SIG-M5 (cell line): ENCODE measurements at places on chromosomes 1 and 21.

DNA sequence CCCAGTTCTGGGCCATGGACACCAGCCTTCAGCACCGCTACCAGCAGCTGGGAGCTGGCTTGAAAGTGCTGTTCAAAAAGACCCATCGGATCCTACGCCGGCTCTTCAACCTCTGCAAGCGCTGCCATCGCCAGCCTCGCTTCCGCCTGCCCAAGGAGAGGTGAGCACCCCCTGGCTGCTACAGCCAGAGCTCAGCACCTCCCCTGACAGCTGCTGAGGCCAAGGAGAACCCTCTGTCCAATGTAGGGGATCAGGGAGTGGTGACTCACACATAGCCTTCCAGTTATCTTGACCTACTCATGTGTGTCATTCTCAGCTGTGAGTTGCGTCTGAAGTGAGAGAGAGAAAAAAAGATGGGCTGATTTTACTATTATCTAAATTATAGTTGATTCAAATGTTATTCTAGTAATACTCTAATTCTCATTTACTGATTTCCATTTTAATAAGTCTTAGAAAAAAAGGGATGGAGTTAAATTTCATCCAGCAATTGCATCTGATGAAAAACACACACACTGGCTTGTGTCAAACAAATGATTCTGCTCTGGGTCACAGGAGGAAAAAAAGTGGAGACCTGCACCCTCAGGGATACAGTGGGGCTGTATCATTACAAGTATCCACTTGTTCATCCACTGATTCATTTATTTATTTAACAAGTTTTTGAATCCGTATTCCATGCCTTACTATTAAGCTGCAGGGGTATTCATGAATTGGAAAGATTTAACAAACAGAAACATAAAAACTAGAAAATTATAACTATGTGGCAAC lies 108.0 kb downstream of the BRINP2 start:
- no peak for DNase-seq

DNA sequence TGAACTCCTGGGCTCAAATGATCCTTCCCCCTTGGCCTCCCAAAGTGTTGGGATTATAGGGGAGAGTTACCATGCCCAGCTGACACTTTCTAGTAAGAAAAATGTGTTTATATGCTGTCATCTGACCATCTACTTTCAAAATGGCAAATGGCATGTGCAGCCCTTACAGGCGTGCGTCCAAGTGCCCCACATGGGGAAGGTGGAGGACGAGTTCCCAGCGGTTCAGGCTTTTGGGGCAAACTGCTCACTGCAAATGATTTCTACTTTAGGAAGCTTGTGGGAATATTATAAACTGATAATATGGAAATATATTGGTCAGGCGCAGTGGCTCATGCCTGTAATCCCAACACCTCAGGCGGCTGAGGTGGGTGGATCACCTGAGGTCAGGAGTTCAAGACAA lies 41.5 kb upstream of the NADK start:
- DNase-seq: no peak

- no peak for DNase-seq
Measured at GRCh38 chr1:205922806-205923205, 20.4 kb downstream of the SLC26A9 start.

- DNase-seq: no peak
Measured at GRCh38 chr1:37741130-37741529, 23.8 kb downstream of the EPHA10 start.

GRCh38 chr1:54748094-54748835 lies 16.1 kb downstream of the PARS2 start:
- no peak for DNase-seq

GRCh38 chr1:172510479-172510878 lies 22.5 kb upstream of the SUCO start:
- no peak for DNase-seq

DNA sequence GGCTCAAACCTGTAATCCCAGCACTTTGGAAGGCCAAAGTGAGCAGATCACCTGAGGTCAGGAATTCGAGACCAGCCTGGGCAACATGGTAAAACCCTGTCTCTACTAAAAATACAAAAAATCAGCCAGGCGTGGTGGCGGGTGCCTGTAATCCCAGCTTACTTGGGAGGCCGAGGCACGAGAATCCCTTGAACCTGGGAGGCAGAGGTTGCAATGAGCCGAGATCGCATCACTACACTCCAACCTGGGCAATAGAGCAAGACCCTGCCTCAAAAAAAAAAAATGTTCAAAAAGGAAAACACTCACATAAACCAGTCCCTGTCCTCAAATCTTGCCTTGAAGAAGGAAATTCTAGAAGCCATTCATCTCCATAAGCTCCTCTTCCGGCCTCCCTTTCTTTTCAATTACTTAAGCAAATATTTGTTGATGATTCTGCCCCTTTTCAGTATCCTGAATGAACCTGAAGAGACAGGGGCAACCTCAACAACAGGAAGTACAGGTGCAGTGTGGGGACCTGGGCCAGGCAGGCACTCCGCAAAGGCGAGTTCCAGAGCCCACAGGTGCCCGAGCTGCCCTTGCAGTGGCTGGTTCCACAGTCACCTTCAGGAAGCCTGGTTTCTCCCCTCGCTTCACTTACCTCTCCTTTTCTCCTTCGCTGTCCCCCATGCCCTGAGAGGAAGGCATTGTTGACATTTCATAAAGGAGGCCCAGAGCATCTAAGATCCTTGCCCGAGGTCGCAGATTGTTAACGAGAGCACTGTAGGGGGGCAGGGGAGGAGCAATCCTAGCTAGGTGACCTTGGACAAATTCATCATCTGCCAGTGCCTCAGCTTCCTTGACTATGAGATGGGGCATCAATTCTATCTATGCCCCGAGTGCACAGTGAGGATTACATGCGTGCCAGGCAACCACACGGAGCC lies 8.9 kb upstream of the LEFTY1 start:
- DNase-seq: no peak

GRCh38 chr1:194830387-194830786 lies 1644.0 kb upstream of the B3GALT2 start:
- DNase-seq: no peak

GRCh38 chr1:212437179-212437798 lies 4.6 kb downstream of the NENF start:
- DNase-seq: no peak

DNA sequence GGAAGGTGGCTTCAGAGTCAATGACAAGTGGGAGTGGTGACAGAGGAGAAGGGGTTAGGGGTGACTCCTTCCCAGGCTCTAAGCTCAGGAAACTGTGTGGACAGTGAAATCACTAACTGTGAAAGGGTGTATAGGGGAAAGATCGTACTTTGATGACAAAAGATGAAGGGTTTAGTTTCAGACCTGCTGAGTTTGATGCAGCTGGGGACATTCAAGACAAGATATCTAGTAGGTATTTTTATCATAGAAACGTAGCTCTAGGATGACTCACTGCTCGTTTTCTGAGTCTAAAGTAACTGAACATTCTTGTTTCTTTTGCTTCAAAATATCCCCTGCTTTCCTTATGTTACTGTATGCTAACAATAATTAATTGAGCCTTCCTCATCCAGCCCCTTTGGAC lies 149.0 kb downstream of the PCP4 start:
- no peak for DNase-seq

- no peak for DNase-seq
Measured at GRCh38 chr1:61955261-61955660, 213.0 kb downstream of the PATJ start.

DNA sequence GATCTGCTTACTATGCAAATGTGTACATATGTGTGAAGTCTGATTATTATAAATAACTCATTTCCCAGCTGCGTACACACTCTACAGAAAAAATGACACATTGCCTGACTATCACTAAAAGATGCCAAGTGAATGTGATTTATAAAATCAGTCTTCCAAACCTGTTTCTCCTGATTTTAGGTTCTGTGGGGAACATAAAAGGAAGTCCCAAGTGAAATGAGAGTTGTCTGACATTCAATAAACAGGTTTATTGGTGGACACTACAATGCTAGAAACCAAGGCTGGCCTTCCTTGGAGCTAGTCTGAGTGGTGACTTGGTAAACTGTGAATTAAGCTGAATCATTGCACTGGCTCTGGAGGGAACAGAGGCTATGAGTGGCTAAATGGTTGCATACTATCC lies 287.9 kb upstream of the ESRRG start:
- no peak for DNase-seq

DNA sequence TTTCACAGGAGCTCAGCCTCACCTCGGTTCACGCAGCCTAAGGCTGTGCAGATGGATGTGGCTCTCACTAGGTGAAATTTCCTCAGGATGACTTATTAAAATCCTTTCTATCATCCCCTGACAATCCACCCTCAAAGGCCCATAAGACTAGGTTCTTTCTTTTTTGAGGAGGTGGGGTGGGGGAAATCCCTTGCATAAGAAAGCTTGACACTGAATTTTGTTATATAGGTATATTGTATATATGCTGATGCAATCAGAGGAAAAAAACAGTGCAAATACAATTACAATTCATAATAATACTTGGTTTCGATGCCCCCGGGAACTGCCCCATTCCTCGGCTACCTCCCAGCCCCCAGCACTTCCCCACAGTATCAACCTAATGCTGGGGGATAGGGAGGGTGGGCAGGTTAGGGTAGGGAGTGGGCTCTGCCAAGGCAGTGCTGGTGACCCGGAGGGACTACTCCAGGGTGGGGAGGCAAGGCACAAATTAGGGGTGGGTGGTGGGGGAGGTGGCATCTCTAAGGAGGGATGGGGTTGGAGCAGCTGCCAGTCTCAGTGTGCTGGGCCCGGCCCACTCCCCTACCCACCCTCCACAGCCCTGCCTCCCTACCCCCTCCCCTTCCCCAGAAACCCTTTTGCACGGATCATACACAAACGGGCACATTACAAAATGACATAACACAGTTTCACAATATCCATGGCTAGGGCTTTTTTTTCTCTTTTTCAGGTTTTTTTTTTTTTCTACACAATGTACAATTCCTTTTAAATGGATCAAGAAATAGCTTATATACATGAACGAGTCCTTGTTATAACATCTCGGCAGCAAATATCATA lies 30.9 kb downstream of the SLC27A3 start:
- DNase-seq: no peak

- no peak for DNase-seq
Measured at GRCh38 chr1:38908821-38909220, 27.4 kb upstream of the GJA9 start.

- DNase-seq: no peak
Measured at GRCh38 chr1:198275597-198275996, 118.8 kb downstream of the NEK7 start.

DNA sequence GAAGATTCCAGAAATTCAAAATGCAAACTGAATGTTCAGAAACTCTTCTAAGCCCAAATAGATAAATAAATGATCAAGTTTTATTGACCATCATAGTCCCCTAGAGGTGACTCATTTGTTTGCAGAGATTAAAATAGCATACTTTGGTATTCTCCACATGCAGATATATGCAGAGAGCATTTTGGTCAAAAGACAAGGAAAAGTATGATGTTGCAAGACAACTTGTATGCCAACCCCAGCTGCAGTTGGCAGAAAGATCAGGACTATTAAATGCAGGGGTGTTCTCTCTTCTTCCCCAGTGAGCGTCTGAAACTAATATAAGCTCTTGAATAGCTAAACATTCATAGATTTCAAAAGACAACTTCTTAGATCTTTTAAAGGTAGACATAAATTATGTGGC lies 404.9 kb downstream of the LTN1 start:
- no peak for DNase-seq

DNA sequence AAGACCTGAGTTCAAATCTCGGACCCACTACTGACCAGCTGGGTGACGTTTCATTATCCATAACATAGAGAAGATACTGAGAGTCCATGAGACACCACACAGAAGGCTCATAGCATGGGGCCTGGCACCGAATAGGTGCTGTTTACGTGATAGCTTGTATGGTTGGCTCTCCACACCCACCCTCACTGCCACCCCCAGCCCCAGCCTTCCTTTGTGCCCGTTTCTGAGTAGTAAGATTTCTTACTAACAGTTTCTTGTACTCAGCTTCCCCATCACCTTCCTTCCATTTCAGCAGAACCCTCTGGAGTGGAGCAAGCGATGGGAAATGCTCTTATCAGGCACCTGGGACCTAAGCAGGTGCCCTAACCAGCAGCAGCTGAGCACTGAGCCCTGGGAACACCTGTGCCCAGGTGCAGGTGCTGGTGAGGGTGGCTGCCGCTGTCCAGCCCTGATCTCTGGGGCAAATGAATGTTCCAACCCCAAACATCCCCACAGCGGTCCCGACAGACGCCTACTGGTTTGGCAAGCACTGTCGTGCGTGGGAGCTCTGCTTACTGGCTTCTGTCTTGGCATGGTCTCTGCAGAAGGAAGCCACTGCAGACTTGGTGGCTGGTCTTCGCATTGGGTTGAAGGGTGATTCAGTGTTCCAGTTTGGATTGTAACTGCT lies 225.4 kb downstream of the CAMTA1 start:
- no peak for DNase-seq

GRCh38 chr1:236020359-236021219 lies 44.3 kb downstream of the NID1 start:
- DNase-seq: no peak

GRCh38 chr21:25974964-25975363 lies 195.6 kb downstream of the APP start:
- no peak for DNase-seq

- DNase-seq: no peak
Measured at GRCh38 chr1:204089044-204089751, 16.3 kb downstream of the SOX13 start.

GRCh38 chr1:18112611-18113010 lies 5.0 kb downstream of the IGSF21 start:
- DNase-seq: no peak

- no peak for DNase-seq
Measured at GRCh38 chr1:65980237-65980636, 187.5 kb downstream of the PDE4B start.

GRCh38 chr1:165114022-165114888 lies 242.3 kb downstream of the LMX1A start:
- DNase-seq: no peak

DNA sequence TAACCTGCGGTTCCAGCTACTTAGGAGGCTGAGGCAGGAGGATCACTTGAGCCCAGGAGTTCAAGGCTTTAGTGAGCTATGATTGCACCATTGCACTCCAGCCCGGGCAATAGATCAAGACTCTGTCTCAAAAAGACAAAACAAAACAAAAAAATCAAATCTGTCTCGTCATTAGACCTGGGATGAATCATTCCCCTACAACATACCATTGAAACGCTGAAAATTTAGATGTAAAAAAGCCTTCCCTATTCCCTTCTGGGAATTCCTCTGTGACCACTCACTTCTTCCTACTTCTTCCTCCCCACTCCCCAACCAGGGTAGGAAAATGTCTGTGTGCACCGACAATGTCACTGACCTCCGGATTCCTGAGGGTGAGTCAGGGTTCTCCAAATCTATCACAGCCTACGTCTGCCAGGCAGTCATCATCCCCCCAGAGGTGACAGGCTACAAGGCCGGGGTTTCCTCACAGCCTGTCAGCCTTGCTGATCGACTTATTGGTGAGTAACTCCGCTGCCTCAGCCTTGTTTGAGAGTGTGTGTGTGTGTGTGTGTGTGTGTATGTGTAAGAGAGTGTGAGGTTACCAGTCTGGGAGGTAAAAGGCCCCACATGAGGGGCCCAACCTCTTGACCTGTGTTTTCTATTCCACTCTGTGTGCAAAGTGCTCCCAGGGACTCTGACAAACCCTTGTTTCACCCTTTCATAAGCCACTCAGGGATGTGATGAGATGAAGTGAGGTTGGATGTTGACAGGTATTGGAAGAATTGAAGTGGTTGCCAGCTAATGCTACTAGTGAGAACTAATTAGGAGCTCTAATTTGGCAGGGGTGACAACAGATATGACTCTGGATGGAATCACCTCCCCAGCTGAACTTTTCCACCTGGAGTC lies 16.3 kb upstream of the SARS1 start:
- no peak for DNase-seq
